Fibroblast of skin of left biceps (primary cell): ENCODE measurements at places on chromosomes 1 and 21.
A peak's percentile ranks its signal among the peaks of the same experiment; 100 is the strongest.

GRCh38 chr1:3078430-3078861 lies 9.4 kb downstream of the PRDM16 start:
- no peak for DNase-seq

DNA sequence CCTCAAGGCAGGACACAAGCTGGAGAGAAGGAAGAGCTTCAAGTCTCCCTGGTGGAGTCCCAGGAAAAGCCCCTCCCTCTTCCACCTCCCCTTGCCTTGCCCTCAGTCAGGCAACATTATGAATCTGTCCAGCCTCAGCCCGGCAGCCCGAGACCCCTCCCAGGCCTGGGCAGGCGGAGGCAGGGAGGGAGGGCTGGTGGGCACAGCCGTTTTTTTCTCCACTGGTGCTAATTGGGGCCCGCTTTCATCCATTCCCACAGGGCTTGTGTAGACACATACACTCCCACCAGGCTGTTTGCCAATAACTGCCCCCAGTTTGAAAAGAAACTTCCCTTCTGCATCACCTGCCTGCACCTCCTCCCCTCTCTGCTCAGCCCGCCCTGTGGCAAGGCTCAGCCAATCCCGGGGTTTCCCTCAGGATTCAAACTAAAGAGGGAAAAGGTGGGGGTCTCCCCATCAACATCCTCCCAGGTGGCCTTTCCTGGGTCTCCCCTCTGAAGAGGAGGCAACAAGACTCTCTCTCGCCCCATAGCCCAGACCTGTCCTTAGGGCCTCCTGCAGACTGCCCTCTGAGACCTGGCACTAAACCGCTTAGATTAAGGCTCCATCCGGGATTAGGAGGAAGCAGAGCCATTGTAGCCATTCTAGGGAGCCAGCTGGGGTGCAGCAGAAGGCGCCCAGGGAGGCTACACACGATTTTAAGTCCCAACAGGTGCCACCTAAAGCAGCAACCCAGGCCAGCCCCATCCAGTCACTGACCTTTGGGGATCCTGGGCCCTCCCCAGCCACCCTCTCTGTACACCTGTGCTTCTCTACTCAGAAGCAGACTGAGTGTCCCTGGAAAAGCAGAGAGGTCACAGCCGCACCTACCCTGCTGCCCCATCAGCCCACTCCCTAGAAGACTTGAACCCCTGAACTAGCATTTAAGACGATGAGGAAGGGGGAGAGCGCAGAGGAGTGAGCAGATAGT lies 3.5 kb downstream of the IGSF9 start:
- no peak for DNase-seq

DNA sequence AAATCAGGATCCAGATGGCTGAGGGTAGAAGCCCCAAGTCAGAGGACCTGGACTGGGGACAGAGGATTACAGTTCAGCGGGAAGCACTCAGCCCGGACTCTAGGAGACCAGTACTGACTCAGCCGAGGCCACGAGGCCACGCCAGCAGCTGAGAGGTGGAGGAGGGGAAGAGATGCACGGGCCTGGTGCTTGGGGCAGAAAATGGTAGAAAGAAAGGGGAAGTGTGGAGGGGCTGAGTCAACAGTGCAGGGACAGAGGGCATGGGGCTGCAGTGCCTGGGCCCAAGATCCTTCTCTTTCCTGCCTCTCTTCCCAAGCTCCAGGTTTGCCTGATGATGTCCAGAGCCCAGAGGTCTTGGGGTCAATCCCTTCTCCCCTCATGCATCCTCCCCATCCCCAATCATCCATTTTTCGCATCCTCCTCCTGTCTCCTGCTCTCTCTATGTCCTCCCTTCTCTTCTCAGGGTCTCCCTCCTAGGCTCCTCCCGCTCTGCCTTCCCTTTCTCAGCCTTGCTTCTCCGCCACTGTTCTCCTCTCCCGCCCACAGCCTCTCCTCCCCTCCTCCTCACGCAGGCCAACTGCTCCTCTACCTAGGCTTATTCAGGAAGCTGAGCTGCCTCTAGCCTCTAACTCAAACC lies 7.7 kb downstream of the ARHGEF2 start:
- DNase-seq: no peak

DNA sequence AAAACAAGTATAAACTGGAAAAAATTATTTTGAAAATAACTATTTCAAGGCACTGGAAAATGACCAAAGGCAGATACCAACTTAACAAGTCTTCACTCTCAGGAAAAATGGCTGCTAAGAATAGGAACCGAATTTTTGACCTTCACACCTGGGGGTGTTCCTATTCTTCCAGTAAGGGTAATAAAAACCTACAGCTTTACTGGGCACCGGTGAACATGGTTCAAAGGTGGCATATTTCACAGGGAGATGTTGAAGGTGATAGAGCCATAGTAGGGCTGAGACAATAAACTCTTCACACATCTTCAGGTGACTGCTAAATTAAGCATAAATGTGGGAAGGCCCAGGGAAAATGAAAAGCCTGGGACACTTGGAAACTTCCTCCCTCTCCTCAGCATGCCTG lies 65.4 kb upstream of the IFFO2 start:
- DNase-seq: no peak

GRCh38 chr1:216793303-216793702 lies 70.1 kb upstream of the ESRRG start:
- no peak for DNase-seq

- peak; percentile 26 for DNase-seq
Measured at GRCh38 chr1:46012236-46012635, 120.2 kb downstream of the PIK3R3 start.

DNA sequence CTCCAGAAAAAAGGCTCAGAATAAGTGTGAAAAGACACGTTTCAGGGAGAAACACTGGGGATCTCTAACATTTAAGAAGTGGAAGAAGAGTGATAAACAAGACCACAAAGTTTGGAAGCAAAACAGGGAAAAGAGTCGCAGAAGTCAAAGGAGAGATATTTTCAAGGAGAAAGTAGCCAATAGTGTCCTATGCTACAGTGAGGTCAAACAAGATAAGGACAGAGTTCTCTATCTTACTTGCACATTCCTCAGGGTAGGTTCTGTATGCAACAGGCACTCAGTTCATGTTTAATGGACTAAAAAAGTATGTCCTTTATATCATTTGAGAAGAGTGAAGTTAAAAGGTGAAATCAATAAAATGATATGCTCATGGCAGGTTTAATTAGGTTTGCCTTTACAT lies 13.8 kb upstream of the EDEM3 start:
- DNase-seq: no peak

DNA sequence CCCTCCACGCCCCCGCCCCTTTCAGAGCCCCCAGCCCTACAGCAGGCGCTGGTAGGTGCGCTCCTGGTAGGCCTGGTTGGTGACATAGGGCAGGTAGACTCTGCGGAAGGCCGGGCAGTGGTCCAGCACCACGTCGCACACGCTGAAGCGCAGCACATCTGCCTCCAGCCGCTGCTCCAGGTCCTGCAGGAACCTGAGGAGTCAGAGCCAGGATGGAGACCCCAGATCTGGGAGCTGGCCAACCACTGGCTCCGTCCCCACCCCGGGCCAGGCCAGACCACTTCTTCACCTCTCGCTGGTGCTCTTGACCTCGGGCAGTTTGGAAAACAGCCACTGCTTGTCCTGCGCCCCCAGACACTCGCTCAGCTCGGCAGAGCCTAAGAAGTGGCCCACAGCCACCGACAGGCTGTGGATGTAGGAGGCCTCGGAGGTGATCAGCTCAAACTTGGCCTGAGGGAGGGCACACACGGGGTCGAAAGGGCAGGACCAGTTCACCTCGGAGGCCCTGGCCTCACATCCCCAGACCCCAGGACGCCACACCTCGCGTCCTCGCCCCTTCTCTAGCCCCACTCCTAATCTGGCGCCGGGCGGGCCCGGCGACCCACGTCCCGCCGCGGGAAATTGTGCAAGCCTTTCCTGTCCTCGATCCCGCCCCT lies 6.4 kb downstream of the ARHGEF19 start:
- DNase-seq: no peak

GRCh38 chr21:39095681-39096080 lies 87.6 kb downstream of the PSMG1 start:
- no peak for DNase-seq

DNA sequence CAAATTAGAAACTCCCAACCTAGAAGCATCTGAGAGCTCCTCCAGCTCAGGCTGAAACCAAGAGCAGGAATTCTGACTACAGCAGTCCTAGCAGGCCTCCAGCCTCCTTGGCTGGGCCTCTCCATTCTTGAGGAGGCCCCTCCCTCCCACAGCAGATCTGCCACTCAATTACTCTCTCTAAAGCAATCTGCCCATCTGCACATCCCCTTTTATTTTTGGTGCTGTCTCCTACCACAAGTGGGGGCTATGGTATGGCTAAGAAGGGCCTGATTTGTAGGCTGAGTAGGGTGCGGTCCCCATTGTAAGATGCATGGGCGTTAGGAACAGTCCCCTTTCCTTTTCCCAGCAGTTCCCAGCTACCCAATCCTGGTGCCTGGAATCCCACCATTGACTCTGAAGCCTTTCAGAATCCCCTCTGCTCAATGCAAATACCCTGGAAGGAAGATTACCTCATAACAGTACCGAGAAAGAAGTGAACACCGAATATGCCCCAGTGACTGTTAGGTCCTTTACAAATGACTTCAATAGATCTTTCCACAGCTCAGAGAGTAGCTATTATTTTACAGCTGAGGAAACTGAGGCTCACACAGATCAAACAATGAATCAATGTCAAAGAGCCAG lies 11.6 kb upstream of the TTC39A start:
- no peak for DNase-seq

DNA sequence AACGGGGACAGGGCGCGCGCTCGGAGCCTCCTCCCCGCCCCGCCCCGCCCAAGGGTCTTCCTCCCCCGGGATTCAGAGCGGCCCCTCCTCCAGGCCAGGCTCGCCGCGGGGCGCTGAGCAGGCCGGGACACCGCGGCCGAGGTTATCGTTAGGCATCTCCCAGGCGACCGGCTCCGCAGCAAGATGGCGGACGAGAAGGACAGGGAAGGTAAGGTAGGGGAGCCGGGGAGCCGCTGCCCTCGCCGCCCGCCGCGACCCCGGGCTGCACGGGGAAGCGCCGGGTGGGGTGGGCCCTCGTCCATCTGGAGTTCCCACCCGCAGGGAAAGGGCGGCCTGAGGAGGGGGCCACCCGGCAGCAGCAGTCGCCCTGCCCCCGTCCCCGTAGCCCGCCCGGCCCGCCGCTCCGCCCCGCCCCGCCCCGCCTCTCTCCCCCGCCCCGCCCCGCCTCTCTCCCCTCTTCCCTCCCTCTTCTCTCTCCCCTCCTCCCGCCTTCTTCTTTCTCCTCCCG lies 105.9 kb upstream of the HNRNPU start:
- DNase-seq: peak; percentile 47

DNA sequence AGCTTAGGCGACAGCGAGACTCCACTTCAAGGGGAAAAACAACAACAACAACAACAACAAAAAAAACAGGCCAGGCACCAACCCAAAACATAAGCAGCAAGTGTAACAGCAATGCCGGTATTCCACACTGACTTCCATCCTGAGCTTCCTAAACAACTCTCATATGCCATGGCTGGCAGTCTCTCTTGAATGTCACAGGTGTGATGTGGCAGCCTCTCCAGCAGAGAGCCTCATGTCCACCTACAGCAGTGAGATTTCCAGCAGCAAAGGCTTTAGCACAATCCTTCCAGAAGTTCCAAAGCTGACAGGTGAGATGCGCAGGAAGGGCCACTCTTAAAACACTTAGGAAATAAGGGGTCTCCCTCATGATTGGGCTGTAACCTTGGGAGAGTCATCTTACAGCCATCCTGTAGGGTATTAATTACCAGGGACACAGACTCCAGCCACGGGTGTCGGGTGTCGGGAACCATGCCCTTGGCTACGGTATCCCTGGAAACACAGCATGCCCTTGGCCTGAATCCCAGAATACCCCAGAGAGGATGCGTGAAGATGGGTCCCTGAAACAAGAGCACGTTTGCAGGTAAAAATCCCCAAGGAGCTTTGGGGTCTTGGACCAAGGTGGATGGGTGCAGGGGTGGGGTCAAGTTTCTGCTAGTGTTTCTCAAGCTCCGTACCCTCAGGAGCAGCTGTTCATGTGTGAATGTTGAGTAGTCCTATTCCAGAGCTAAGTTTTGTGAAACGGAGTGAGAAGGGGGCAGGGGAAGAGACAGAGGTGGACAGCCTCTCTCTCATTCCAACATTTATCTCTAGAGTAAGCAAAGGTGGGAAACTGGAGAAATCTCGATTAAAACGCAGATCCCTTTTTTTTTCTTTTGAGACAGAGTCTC lies 31.4 kb downstream of the CLSTN1 start:
- no peak for DNase-seq

DNA sequence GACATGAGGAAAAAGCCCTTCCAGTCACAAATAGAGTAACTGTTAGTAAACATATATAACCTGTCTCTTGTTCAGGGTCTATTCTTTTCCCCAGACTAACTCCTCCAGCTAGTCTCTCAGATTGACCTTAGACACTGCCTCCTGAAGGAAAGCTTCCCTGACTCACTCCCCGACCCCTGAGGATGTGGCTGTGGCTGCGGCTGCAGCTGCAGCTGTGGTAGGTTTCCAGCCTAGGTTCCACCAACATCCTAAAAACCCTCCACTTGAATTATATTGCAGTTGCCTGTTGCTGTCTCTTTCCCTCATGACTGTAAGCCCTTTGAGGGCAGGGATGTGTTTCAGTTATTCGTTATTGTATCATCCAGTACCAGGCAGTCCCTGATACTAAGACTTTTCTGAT lies 132.9 kb upstream of the C1orf21 start:
- DNase-seq: no peak

DNA sequence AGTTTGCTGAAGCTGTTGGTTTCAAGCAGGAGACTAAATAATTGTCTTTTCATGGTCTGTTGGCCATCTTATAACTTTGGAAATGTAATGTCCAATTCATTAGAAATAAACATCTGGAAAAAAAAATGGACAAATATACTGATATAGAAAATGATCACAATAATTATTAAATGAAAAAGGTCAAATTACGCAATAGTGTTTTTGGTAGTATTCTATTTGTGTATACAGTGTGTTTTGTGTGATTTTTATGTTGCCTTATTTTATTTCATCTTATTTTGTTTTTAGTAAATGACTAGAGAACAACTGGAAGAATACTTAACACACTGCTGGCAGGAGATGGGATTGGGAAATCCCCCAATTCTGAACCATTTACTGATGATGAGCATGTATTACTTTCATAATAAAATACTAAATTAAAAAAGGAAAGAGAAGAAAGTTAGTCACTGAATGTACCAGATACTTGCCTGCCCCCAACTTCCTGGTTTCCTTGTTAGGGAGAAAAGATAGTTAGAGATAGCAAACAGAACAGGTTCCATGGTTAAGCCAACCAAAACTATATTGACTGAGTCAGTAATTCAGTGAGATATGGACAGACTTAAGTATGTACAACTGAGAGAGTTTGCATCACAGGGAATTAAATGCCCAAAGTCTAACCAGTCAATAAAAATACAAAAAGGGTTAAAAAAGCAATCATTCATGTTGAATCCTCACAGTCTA lies 24.0 kb upstream of the SAMD13 start:
- no peak for DNase-seq

- no peak for DNase-seq
Measured at GRCh38 chr1:26496861-26497260, 24.6 kb downstream of the HMGN2 start.

- DNase-seq: no peak
Measured at GRCh38 chr1:6152181-6152580, 27.9 kb downstream of the CHD5 start.

DNA sequence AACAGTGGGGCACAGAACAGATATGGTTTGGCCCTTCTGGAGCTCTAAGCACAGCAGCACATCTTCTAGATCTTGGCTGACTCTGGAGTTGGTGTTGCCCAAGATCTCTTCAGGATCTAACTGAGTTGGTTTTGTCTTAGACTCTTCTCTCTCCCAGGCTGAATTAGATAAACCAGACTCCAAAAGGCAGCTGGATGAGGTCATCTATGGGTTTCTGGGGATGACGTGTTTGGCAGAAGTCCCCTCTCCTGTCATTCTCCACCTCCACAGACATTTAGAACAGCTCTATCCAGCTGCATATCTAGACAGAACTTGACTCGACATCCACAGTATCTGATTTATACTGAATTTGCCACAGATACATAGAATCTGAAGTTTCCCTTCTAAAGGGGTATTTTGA lies 75.3 kb downstream of the ST6GALNAC5 start:
- peak; percentile 43 for DNase-seq
